Thoracic aorta (tissue), 2 donors: ENCODE measurements at places on chromosomes 2 and 18. TPM values are rescaled to one million over a fixed set of nuclear protein-coding genes. Genes with fewer than 3 reads are reported as not detected.

DNA sequence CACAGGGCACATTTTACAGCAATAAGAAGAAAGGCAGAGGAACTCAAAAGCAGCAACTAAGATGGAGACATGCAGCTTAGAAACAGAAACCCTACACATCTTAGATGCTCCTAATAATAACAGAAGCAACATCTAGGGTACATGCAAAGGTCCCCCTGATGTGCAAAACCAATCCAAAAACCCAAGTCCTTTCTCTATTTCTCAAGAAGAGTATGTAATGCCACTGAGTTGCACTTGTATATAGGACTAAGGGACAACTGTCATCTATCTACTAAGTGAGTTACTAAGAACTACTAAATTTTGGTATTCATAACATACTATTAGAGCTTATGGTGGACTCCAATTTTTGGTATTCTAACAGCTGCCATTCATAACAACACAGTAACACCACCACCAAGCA lies 28.4 kb downstream of the HNRNPLL start:
- no peaks in the 10 kb centered on the region for H3K27me3 ChIP-seq
- no peak overlapping the region for H3K27ac ChIP-seq
- no peak for DNase-seq
- H3K4me1 ChIP-seq = peaks cover 12% of the 10 kb centered on the region
- H3K36me3 ChIP-seq = peaks cover 11% of the 10 kb centered on the region

Gene PTCD3
- total RNA-seq = 70.7 TPM

Gene INPP5D
- 49.7 TPM for total RNA-seq

GRCh38 chr2:71130905-71131244 lies 441 bp downstream of the MPHOSPH10 start:
- peaks cover 17% of the 10 kb centered on the region for H3K36me3 ChIP-seq
- peak overlapping the region; percentile 98 for H3K4me3 ChIP-seq
- H3K27me3 ChIP-seq = no peaks in the 10 kb centered on the region
- H3K27ac ChIP-seq = peak overlapping the region; percentile 94
- no peak for DNase-seq
- H3K4me1 ChIP-seq = peaks cover 37% of the 10 kb centered on the region

Gene IL1R2
- 47.7 TPM for total RNA-seq

- H3K27ac ChIP-seq = peak overlapping the region; percentile 35
- H3K27me3 ChIP-seq = no peaks in the 10 kb centered on the region
- DNase-seq = no peak
Observed at GRCh38 chr18:2536493-2536892, 34.8 kb downstream of the METTL4 start.

DNA sequence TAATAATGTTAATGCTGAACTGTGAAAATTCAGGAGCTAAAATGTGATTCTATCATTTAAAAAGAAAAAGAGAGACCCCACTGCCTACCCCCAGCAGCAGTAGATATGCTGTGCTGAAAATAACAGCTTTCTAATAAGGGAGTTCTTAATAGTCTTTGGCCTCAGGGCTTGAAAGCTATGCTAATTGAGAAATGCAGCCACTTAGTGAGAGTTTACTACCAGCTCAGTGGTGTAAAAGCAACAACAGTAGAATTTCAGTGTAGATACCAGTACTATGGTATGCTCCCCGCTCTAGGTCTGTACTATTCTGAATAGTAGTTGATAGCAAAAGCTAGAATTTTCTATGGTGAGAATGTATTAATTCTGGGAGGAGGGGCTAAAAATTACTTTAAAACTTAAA lies 303.1 kb upstream of the VWC2L start:
- H3K4me1 ChIP-seq = no peaks in the 10 kb centered on the region
- no peak overlapping the region for H3K4me3 ChIP-seq
- no peak for DNase-seq
- H3K27ac ChIP-seq = no peak overlapping the region
- no peaks in the 10 kb centered on the region for H3K27me3 ChIP-seq
- H3K36me3 ChIP-seq = no peaks in the 10 kb centered on the region

DNA sequence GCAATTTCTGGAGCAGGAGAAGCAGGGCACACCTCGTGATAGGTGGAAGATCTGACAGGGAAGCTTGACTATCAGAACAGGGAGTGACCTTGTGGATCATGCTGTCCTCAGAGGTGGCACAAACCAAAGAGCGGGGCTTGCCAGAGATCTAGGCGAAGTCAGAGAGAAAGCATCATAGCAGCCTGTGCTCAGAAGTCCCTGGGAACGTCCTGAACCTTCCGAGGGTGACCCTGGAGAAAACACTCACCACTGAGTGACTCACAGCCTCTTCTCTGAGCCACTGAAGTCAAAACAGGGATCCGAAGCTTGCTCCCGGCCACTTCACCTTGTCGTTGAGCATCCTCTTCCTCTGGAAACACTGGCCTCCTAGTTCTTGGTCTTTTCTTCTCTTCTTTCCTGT lies 56.7 kb downstream of the IL1R2 start:
- H3K27me3 ChIP-seq = no peaks in the 10 kb centered on the region
- DNase-seq = no peak
- no peak overlapping the region for H3K4me3 ChIP-seq
- H3K36me3 ChIP-seq = no peaks in the 10 kb centered on the region
- peak overlapping the region; percentile 82 for H3K27ac ChIP-seq

DNA sequence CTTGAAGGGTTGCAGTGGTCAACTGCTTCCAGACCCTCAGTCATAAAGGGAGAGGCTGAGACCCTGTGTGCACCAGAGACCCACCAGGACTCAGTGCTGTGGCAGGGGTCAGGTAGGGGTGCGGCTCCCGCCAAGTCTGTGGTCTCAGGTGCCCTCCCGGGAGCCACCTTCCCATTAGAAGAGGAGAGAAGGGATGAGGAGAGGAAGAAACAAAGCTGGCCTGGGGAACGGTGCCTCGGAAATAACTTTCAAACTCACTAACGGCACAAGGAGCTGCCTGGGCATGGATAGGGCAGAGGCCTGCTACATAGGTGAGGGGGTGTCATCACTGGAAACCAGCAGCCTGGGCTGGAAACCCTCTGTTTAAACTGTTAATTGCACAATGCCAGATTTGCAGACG lies 84.9 kb downstream of the TPO start:
- no peaks in the 10 kb centered on the region for H3K4me1 ChIP-seq
- no peaks in the 10 kb centered on the region for H3K27me3 ChIP-seq
- no peaks in the 10 kb centered on the region for H3K36me3 ChIP-seq
- DNase-seq = no peak
- H3K27ac ChIP-seq = no peak overlapping the region

Gene TDRD15
- total RNA-seq = 0.14 TPM

- H3K36me3 ChIP-seq = no peaks in the 10 kb centered on the region
- no peaks in the 10 kb centered on the region for H3K27me3 ChIP-seq
- H3K4me1 ChIP-seq = peaks cover 17% of the 10 kb centered on the region
Observed at GRCh38 chr2:6955511-6956136, 38.4 kb downstream of the RNF144A start.

Gene ALPI
- not detected for total RNA-seq

- no peak for DNase-seq
- H3K4me3 ChIP-seq = no peak overlapping the region
- H3K27ac ChIP-seq = no peak overlapping the region
- no peaks in the 10 kb centered on the region for H3K36me3 ChIP-seq
- no peaks in the 10 kb centered on the region for H3K4me1 ChIP-seq
- no peaks in the 10 kb centered on the region for H3K27me3 ChIP-seq
Observed at GRCh38 chr18:35564795-35565453, 16.6 kb upstream of the GALNT1 start.

Gene LRRC30
- total RNA-seq = not detected

DNA sequence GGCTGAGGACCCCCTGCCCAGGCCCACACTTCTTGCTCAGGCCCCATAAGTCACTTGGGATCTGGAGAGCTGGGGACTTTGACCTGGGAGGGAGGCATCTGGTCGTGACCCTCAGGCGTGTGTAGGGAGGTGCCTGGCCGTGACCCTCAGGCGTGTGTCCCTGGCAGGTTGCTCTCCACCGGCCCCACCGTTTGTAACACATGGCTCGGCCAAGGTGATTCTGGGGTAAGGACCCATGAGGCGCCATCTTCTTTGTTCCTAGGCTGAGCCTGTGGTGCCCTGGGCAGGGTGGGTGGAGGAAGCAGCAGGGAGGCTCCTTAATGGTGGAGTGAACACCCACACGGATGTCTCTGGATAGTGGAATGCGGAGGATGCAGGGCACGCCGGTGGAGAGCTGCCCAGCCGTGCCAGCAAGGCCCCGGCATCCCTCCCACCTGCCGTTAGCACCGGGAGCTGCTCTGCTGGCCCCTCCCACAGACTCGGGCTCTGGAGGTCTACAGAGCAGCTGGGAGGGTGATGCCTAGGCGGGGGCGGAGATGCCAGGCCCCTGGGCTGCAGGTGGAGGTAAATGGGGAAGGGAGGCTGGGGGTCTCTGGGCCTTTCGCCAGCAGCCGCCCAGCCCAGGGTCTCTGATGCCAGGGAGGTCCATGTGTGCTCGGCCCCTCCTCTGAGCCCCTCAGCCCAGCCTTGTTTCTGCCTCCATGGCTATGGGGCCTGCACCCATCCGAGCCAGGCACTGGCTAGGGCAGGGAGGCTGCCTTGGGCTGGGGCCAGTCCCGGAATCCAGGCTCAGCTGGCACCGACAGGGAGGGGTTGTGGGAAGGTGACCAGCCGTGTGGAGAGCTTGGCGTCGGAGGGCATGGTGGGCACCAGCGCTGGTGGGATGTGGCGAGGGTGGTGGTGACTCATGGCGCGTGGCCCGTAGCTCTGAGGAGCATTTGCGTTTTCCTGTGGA lies 1.1 kb upstream of the GAL3ST2 start:
- H3K4me3 ChIP-seq = no peak overlapping the region
- no peak overlapping the region for H3K27ac ChIP-seq
- H3K27me3 ChIP-seq = no peaks in the 10 kb centered on the region
- DNase-seq = no peak

Gene FBLN7
- 5.1 TPM for total RNA-seq

Gene RAPGEF4
- 9.9 TPM for total RNA-seq

DNA sequence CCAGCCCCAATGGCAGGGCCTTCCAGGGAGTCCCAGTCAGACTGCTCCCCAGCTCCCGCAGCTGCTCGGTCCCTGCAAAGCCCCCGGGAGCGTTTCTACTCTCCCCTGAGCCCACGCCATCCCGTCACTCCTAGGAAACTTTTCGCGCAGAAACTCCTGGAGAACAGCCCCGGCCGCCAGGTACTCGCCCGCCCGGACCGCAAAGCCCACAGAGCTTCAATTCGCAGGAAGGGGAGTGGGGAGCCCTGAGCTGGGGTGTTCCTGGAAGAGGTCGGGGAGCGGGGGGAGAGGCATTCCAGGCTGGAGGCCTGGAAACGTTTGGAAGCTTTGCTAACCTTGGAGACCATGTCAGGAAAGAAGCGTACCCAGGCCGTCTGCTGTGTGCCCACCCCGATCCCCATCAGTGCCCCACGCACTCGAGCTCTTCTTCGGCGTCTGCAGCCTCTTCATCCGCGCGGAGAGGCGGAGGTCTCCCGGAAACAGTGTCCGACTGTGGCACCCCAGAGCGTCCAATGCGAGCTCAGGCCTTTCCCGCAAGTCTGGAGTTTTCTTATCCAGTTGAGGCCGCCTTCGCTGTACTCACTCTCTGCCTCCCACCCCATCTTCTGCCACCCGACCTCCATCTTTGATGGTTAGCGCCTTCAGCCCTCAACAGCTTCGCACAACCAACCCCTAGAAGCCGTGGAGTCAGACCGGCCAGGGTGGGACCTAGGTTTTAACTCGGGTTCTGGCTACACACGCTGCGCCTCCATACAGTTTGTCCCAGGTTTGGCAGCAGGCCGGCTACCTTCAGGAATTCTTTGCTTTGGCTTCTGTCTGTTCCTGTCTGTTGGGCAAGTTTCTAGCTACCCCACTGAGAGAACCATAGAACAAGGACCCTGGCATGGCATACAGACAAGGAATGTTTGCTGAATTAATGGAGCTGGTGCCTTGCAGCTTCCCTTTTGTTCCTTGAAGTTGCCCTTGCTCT lies 3.7 kb downstream of the PCGF1 start:
- peak overlapping the region; percentile 80 for H3K4me3 ChIP-seq
- no peak overlapping the region for H3K27ac ChIP-seq
- DNase-seq = no peak
- peaks cover 4% of the 10 kb centered on the region for H3K27me3 ChIP-seq
- peaks cover 47% of the 10 kb centered on the region for H3K4me1 ChIP-seq
- H3K36me3 ChIP-seq = peaks cover 16% of the 10 kb centered on the region

DNA sequence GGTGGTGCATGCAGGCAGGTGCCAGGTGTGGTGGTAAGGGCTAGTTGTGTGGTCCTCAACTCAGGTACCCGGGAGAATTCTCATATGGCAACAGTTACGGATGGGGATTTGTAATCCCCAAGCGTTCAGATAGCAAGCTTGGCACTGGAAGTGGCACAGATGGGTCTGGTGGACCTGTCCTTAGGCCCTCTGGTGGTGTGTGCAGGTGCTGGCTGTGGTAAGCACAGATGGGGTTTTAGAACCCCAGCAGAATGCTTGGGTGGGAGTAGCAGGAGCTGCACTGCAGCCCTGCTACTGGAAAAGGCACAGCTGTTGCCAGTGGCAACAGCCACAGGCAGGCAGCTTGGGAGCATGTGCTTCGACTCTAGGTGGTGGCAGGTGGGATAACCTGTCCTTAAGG lies 948.2 kb upstream of the FAM98A start:
- no peak overlapping the region for H3K4me3 ChIP-seq
- H3K4me1 ChIP-seq = no peaks in the 10 kb centered on the region
- H3K27me3 ChIP-seq = no peaks in the 10 kb centered on the region
- no peak overlapping the region for H3K27ac ChIP-seq
- H3K36me3 ChIP-seq = no peaks in the 10 kb centered on the region
- no peak for DNase-seq

DNA sequence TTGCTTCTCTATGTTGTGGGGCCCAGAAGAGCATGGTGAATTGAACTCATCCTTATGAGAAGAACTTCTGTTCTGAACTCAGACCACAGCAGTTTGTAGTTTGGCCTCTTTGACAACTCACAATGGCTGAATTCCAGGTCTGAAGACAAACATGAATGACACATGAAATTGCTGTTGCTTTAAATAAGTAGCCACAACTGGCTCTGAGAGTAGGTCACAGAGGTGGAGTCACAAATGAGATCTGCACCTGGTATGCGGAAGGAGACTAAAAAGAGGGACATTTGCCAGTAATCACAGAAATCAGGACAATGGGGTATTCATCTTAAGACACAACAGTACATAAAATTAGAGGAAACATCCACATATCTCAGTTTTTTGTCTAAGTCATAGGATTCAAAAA lies 290.3 kb upstream of the MMADHC start:
- no peaks in the 10 kb centered on the region for H3K36me3 ChIP-seq
- no peaks in the 10 kb centered on the region for H3K27me3 ChIP-seq
- DNase-seq = no peak
- H3K27ac ChIP-seq = no peak overlapping the region
- H3K4me1 ChIP-seq = no peaks in the 10 kb centered on the region
- no peak overlapping the region for H3K4me3 ChIP-seq
